ENCODE measurements at places on chromosomes 5 and 9. TPM values are rescaled to one million over a fixed set of nuclear protein-coding genes. Genes with fewer than 3 reads are reported as not detected.

The ORM2 gene
- not detected for total RNA-seq

The SNCB gene
- total RNA-seq: not detected

The LCN9 gene
- total RNA-seq: not detected

The VCAN gene
- total RNA-seq: 36.1 TPM

The C9orf152 gene
- 0.41 TPM for total RNA-seq

The CDX1 gene
- total RNA-seq: not detected

The THBS4 gene
- total RNA-seq: 1.7 TPM

The CYLC2 gene
- total RNA-seq: not detected

The FGD3 gene
- 2.4 TPM for total RNA-seq

- DNase-seq: no peak
- H3K4me3 ChIP-seq: no peak overlapping the region
- no peaks in the 10 kb centered on the region for H3K27me3 ChIP-seq
- H3K36me3 ChIP-seq: no peaks in the 10 kb centered on the region
These were observed 10.4 kb upstream of the CMBL start for GRCh38 chr5:10317825-10318682.

DNA sequence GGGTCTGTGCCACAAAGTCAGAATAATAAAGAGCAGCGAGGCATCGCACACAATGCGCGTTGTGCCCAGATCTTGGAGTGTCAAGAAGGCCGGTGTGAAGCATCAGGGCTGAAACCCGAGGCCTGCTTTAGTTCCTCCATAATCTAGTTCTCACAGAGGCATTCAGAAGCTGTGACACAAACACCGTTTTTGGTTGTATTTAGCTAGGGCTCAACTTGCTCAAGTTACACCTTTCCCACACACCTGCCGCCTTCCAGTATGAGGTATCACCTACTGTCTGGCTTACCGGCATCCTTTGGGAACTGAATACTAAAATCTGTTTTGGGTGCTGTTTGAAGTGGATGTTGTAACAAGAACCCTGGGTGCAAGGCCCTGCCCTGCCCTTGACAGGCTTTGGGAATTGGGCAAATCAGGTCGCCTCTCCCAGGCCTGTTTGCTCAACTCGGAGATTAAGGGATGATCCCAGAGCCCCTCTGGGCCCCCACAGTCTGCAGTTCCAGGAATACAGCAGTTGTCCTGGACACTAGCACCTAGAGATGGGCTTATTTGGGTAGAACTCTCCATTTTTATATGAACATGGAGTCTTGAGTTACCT, 27.0 kb downstream of the SLC25A25 start:
- peak overlapping the region; percentile 92 for H3K27ac ChIP-seq
- no peaks in the 10 kb centered on the region for H3K27me3 ChIP-seq
- peaks cover 96% of the 10 kb centered on the region for H3K4me1 ChIP-seq
- H3K4me3 ChIP-seq: no peak overlapping the region

DNA sequence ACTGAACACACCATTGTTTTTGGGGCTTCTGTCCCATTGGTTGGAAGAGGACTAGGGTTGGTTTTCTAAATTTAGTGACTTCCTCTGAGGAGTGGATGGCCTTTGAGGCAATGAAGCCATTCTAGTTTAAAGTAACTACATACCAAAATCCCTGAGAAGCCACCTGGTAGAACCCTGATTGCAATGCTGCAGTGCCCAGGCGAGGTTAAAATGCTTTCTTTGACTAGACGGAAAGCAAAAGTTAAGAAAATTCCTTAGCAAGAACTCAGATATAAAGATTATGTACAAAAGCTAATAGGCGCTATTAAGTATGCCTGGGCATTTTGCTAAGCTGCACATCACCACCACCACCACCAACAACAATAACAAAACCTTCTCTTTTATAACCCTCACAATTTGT, 20.6 kb downstream of the GLRX start:
- H3K36me3 ChIP-seq: no peaks in the 10 kb centered on the region
- H3K27ac ChIP-seq: no peak overlapping the region
- no peak overlapping the region for H3K4me3 ChIP-seq
- no peaks in the 10 kb centered on the region for H3K4me1 ChIP-seq
- H3K27me3 ChIP-seq: no peaks in the 10 kb centered on the region

DNA sequence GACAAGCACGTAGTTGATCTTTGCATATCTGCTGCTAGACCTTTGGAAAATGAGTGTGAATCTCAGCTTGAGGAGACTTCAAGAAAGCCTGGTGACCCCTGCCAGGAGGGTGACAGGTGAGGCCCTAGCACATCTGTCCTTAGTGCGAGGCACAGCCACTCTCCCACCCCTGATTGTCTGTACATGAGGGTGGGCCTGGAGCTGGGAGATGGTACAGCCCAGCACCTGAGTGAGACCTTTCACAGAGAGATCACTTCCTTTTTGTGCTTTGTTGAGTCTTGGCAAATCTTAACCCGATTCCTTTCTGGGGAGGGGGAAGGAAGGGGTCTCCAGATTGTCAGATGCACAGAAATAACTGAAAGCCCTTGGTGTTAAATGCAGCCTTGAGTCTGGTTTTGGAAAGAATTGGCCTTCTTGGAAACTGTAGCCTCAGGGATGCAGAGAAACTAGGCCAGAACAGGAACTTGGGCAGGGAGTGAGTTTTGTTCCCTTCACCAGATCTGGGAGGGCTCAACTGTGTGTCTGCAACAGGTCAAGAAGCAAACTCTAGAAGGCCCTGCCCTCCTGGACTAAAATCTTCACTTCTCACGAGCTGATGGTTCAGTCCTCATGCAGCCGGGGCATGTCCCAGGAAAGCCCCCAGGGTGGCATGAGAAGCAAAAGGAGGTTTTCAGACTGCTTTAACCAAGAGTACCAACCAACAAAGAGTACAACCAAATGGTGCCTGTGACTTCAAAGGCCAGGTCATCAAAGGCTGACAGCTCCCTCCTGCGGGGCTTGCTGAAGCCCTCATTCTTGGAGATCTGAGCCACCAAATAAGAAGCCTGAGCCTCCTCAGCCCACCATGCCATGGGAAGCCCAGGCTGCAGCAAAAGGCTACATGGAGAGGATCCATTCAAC, 20.8 kb upstream of the SEMA4D start:
- H3K4me3 ChIP-seq: no peak overlapping the region
- peak overlapping the region; percentile 57 for H3K27ac ChIP-seq
- H3K36me3 ChIP-seq: no peaks in the 10 kb centered on the region
- H3K27me3 ChIP-seq: no peaks in the 10 kb centered on the region
- peaks cover 48% of the 10 kb centered on the region for H3K4me1 ChIP-seq

GRCh38 chr5:8258801-8259200, 389.9 kb downstream of the MTRR start:
- H3K36me3 ChIP-seq: no peaks in the 10 kb centered on the region
- H3K27ac ChIP-seq: no peak overlapping the region
- no peaks in the 10 kb centered on the region for H3K4me1 ChIP-seq
- no peak overlapping the region for H3K4me3 ChIP-seq
- no peak for DNase-seq

DNA sequence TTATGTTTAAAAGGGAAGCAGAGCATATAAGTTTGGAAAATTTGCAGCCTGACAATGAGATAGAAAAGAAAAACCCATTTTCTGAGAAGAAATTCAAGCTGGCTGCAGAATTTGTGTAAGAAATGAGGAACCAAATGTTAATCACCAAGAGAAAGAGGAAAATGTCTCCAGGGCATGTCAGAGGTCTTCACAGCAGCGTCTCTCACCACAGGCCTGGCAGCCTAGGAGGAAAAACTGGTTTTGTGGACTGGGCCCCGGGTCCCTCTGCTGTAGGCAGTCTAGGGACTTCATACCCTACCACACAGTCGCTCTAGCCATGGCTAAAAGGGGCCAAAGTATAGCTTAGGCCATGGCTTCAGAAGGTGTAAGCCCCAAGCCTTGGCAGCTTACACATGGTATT, 32.1 kb upstream of the HSD17B4 start:
- no peak for DNase-seq
- peak overlapping the region; percentile 73 for H3K27ac ChIP-seq
- H3K27me3 ChIP-seq: no peaks in the 10 kb centered on the region
- H3K4me3 ChIP-seq: no peak overlapping the region
- H3K36me3 ChIP-seq: no peaks in the 10 kb centered on the region

GRCh38 chr9:38619556-38620447, 594 bp downstream of the ANKRD18A start:
- peak overlapping the region; percentile 56 for H3K27ac ChIP-seq
- H3K4me3 ChIP-seq: peak overlapping the region; percentile 59
- peaks cover 76% of the 10 kb centered on the region for H3K27me3 ChIP-seq
- H3K36me3 ChIP-seq: no peaks in the 10 kb centered on the region
- peaks cover 24% of the 10 kb centered on the region for H3K4me1 ChIP-seq
- no peak for DNase-seq

DNA sequence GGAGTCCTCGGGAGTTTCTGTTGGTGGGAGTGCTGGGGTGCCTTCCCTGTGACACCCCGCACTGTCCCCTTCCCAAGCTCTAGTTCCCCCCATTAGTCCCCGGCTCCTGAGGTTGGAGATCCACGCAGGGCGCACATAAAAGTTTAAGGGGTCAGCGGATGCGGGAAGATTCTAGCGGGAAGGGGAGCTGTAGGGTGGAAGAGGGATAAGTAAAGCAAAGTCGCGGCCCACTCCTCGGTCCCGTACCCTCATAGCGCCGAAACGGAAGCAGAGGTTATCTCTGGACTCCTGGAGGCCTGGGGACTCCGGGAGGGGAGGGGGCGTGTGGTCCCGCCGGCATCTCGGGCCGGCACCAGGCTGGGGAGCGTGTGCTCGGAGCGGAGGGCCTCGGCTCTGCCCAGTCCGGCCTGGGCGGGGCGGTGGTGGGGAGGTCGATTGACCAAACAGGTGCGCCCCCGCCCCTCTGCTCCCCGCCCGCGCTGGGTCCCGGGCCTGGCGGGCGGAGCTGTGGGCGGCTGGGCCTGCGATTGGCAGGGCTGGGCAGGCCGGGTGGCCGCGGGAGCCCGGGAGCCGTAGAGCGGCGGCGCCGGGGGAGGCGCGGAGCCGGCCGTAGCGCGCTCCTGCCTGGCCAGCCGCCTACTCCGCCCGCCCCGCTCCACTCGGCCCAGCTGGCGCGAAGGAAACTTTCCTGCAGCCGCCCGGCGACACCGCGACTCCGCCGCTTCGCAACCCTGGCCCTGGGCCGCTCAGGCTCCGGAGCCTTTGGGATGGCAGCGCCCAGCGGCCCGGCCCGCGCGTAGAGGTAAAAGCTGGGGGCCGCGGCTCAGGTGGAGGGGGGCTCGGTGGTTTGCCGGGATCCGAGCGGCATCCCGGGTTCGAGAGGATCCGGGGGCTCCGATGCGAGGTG, 52.2 kb upstream of the DAB2IP start:
- no peaks in the 10 kb centered on the region for H3K27me3 ChIP-seq
- peak overlapping the region; percentile 82 for H3K27ac ChIP-seq
- H3K4me1 ChIP-seq: peaks cover 25% of the 10 kb centered on the region
- no peaks in the 10 kb centered on the region for H3K36me3 ChIP-seq
- peak overlapping the region; percentile 64 for H3K4me3 ChIP-seq
- no peak for DNase-seq

GRCh38 chr5:127445328-127445727, 72.1 kb upstream of the PRRC1 start:
- no peaks in the 10 kb centered on the region for H3K27me3 ChIP-seq
- no peak overlapping the region for H3K4me3 ChIP-seq
- no peaks in the 10 kb centered on the region for H3K4me1 ChIP-seq
- H3K27ac ChIP-seq: no peak overlapping the region

DNA sequence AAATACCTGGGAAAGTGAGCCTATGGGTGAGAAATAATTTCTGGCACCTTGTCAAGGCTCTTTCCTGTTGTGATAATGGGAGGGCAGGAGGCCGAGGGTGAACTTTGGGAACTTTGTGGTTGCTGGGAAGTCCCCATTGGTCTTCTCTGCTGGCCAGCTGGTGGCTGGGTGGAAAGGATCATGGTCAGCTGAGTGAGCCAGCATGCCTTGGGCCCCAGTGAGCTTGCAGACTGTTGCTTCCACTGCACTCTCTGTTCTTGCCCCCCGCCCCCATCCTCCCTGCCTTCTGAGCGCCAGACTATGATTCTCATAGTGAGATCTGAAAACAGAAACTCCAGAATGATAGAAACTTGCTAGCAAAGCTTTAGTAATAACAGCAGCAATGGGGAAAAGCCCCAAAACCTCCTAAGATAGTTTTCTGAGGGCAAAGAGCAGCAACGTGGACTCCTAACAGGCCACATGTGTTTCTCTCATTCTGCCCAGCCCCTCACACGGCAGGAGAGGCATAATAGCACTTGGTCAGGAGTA, 139.2 kb upstream of the SMARCA2 start:
- H3K4me3 ChIP-seq: no peak overlapping the region
- H3K36me3 ChIP-seq: no peaks in the 10 kb centered on the region
- no peaks in the 10 kb centered on the region for H3K4me1 ChIP-seq
- H3K27ac ChIP-seq: no peak overlapping the region

- DNase-seq: no peak
- H3K4me1 ChIP-seq: peaks cover 3% of the 10 kb centered on the region
- no peaks in the 10 kb centered on the region for H3K27me3 ChIP-seq
- H3K36me3 ChIP-seq: no peaks in the 10 kb centered on the region
- no peak overlapping the region for H3K4me3 ChIP-seq
These were observed 203.8 kb downstream of the AUH start for GRCh38 chr9:91157883-91158282.

DNA sequence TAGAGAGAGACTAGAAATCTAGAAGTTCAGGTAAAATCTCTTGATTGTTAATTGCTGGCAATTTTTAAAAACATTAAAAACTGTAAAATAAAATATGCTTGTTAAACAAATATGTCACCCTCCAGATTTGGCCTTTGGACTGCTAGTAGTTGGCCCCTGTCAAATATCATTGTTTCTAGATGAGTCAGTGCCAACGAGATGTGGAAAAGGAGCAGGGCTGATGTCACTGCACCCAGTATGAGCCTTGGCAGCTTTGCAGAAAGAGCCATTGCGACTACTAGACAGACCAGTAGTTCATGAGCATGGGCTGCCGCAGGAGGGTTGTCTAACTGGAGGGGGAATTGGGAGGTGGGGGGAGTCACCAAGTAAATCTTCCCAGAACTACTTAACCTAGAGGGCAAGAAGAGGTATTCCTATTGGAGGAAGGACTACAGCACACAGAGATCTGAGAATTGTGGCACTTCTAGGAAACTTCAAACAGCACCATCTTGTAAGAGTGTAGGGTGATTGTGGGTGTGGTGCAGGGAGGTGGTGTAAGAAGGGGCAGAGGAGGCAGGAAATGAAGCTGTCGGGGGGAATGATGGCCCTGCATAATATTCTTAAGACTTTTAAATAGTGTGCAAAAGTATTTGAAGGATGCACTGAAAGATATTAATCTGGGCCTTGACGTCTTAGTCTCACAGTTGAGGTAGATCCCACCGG, 7.1 kb upstream of the DOCK2 start:
- H3K4me3 ChIP-seq: no peak overlapping the region
- no peaks in the 10 kb centered on the region for H3K27me3 ChIP-seq
- no peak overlapping the region for H3K27ac ChIP-seq
- H3K4me1 ChIP-seq: no peaks in the 10 kb centered on the region
- no peak for DNase-seq
- H3K36me3 ChIP-seq: no peaks in the 10 kb centered on the region

- DNase-seq: no peak
- H3K27ac ChIP-seq: no peak overlapping the region
- H3K4me1 ChIP-seq: peaks cover 7% of the 10 kb centered on the region
- H3K36me3 ChIP-seq: no peaks in the 10 kb centered on the region
These were observed 14.1 kb downstream of the SLC6A7 start for GRCh38 chr5:150203832-150204589.

DNA sequence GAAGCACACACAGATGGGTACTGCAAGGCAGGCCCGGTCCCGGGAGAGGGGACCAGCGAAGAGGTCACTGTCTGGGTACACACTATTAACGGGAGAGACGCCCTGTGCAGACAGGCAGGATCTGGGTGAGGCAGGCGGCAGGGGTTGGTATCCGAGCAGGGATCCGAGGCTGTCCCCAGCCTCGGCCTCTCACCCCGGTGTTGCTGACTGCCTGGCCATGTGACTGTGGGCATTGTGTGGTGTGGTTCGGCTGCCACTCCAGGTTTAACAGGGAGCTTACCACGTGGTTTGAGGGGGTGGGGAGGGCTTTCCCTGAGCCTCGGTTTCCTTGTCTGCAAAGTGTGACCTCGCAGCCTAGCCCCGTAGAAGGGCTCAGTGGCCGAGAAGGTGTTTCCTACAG, 11.1 kb upstream of the RALGDS start:
- peaks cover 80% of the 10 kb centered on the region for H3K4me1 ChIP-seq
- peak overlapping the region; percentile 96 for H3K27ac ChIP-seq
- H3K27me3 ChIP-seq: no peaks in the 10 kb centered on the region
- no peak for DNase-seq
- H3K36me3 ChIP-seq: peaks cover 11% of the 10 kb centered on the region

All from esophagus squamous epithelium (tissue), 5 donors.